ENCODE measurements at places on chromosomes 7 and 10.

DNA sequence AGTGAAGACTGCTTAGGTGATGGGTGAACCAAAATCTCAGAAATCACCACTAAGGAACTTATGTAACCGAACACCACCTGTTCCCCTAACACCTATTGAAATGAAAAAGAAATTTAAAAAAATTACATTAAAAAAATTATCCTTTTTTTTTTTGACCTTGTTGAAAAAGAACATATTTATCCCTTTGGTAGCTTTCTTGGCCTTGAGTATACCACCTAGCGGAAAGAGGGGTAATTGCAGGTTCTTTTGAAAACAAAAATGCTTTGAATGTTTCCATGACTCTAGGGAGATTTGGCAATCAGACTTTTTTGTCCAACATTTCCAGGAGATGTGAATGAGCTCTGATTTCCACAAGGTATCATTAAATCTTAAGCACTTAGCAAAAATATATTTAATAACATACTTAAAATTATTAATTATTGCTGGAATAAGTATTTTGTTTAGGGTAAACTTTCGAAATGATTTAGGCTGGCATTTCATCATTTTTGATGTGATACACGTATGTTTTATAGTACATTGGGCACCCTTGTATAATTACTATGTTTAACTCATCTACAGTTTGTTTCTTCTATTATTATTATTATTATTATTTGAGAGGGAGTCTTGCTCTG, 47.0 kb upstream of the ELMO1 start:
- DNase-seq: peak; percentile 34

DNA sequence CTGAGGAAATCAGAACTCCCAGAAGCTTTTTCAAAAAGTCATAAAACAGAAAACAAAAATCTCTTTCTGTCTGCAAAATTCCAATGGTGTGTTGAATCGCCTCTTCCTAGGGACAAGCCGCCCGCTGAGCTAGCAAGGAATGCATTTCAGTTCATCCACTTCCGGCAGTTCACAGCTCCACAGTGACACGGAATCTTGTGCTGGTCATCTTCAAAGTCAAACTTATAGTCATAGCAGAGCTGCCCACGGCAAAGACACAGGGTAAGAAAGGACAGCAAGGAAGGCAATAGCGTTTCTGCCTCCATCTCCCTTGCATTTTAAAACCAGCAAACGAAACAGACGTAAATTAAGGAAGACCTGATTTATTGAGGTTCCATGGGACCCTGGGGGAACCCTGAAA, 111.2 kb downstream of the GALNT11 start:
- DNase-seq: no peak

GRCh38 chr7:91352091-91352490, 87.9 kb downstream of the FZD1 start:
- DNase-seq: no peak

- no peak for DNase-seq
Observed at GRCh38 chr10:102241444-102242117, at the start of gene PITX3. Gene PITX3, minus strand, starts transcription at chr10:102241512. Its CDS starts 9,432 bp downstream, at chr10:102232080.

DNA sequence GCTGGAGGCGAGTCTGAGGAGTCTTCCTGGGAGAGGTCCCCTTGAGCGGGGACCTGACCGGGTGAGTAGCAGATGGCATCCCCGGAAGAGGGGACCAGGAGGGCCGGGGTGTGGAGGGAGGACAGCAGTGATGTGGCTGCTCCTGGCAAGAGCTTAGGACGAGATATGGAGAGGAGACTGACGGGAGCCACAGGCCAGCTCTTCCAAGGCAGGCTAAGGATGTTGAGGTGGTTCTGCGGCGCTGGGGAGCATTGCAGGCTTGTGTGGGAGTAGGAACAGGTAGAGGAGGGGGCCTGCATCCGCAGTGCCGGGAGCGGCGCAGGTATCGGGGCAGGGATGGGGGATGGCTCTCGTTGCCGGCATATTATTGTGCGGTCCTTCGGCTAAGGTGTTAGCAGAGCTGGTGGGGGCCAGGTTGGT, 76.7 kb upstream of the ANLN start:
- no peak for DNase-seq

DNA sequence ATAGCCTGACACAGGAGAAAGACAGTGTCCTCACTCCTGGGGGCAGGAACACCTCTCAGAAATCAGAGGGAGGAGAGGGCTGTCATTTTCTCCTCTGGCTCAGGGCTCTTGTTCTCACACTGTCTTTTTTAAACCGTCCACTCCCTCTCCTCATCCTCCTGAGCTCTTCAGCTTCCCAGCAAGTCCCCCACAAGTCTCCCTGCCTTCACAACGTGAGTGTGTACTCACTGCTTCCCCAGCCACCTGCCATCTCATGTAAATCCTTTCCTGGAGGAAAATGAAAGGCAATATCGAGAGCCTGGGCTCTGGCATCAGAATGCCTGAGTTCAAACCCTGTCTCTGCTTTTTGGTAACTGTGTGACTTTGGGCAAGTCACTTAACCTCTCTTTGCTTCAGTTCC, 5.7 kb downstream of the LLCFC1 start:
- DNase-seq: no peak

GRCh38 chr10:114967071-114967470, 29.1 kb downstream of the TRUB1 start:
- DNase-seq: no peak

GRCh38 chr7:87833130-87833529, 43.0 kb downstream of the SLC25A40 start:
- no peak for DNase-seq

GRCh38 chr7:154415709-154416399, 363.7 kb downstream of the DPP6 start:
- peak; percentile 15 for DNase-seq

DNA sequence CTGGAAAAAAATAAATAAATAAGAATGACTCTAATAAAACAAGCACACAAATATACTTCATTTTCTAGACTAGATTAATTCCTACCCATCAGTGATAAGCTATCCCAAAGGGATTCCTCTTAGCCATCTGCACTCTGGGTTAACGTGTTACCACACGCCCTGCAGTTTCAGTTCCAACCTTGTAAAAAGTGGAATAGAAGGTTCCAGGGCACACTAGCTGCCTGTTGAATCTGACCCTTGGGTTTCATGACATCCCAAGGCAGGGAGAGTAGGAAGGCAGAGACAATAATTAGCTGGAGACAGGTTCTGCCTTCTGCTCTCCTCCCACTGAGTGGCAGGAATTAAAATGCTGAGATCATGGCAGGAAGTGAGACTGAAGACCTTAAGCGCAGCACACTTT, 33.5 kb downstream of the SLC37A3 start:
- no peak for DNase-seq

- DNase-seq: no peak
Observed at GRCh38 chr7:138316421-138317043, 143.5 kb upstream of the TRIM24 start.

GRCh38 chr7:115033917-115034459, 112.1 kb downstream of the MDFIC start:
- DNase-seq: no peak

DNA sequence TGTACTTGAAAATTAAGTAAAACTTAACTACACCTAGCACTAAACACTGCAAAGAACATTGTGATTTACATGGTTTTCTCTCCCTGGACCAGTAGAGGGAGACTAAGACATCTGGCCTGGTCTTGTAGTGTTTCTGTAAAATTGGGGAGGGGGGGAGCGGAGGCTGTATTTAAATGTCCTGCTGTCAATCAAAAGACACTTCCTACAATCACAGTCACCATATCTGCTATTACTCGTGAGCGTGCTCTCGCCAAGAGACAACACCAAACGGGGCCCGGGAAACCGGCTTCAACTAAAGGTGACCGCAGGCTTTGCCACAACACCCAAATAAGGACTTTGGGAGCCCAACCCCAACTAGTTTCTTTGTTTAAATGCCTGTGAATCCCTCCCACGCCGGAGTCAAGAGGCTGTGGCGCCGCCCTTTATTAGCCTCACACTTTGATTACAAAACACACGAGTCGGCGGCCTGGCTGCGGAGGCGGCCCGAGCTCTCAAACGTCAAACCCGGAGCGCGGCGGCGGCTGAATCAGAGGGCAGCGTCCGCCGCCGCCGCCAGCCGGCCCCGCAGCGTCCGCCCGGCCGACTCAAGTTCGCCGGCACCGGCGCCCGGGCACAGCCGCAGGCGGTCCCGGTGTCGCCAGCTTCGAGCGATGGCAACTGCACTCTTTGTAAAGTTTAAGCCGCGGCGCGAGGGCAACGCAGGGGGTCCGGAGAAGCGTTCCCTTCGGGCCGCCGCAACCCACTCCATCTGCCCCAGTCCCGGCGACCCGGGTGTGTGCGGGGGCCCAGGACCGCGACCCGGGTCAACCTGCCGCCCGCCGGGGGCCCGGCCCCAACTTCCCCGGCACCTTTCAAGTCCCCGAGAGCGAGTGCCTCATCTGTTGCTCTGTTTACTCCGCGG, 1.3 kb downstream of the KDM7A start:
- DNase-seq: peak; percentile 99

GRCh38 chr10:127840884-127841283, 51.9 kb downstream of the CLRN3 start:
- no peak for DNase-seq

- no peak for DNase-seq
Observed at GRCh38 chr7:115635876-115636275, 394.7 kb downstream of the TFEC start.

DNA sequence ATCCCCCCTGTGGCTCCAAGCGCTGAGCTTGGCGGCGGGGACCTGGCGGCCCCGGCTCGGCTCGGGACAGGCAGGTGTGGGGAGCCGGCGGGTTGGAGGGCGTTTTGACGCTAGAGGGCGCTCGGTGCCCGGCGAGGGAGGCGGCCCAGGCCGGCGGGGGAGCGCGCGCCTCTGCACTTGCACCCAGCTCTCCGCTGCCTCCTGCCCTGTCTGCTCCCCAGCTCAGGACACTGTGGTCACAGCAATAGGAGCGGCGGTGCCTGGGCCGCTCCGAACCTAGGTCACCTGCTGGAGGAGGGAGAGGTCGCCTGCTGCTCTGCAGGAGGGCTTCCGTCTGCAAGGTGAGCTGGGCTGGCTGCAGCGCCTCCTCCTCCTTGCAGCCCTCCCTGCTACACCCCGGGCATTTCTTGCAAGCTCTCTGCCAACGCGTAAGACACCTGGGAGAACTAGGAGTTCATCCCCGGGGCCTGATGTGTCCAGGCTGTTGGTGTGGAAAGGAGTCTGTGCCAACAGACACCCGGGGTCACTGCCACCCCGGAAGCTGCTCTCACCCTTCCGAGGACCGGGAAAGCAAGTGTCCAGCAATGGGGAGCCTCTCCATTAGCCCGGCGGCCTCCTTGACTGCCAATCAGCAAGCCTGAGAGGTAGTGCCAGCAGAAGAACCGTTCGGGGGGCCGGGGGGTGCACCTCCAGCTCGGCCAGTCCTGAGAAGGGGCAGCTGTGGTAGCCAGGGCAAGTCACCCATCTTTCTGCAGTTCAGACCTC, 620.4 kb downstream of the GALNT17 start:
- no peak for DNase-seq

DNA sequence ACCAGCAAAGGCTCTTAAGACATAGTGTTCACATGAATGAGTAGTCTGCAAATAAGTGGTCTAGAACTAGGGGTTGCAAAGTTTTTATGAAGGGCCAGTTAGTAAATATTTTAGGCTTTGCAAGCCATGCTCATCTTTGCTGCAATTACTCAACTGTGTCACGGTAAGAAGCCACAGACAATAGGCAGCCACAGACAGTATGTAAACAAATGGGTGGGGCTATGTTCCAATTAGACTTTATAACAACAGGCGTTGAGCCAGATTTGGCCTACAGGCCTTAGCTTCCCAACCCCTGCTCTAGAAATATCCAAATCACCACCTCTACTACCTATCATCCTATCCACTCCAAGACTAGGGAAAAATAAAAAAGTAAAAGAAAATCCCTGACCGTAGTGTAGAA, 9.2 kb downstream of the IKZF5 start:
- DNase-seq: no peak

GRCh38 chr7:68439897-68440296, 1158.4 kb upstream of the AUTS2 start:
- DNase-seq: no peak

GRCh38 chr10:96505150-96506136, 8.3 kb downstream of the TLL2 start:
- DNase-seq: no peak

DNA sequence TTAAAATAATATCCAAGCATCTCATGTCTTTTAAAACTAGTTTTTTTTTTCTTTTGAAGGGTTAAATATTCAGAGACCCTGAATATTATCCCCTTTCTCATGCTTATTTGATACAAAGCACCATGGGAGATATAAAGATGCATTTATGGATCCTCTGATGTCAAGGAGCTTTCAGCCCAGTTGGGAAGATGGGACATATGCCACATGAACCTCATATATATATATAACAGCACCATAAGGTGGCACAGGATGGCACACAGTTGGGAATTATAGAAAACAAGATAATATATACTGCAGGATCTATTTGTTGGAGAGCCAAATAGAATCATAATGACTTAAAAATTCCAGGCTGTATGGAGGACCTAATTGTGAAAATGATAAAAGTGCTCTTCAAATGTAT, 185.4 kb upstream of the IMMP2L start:
- no peak for DNase-seq

- no peak for DNase-seq
Observed at GRCh38 chr10:98258683-98259454, 9.1 kb downstream of the LOXL4 start.

DNA sequence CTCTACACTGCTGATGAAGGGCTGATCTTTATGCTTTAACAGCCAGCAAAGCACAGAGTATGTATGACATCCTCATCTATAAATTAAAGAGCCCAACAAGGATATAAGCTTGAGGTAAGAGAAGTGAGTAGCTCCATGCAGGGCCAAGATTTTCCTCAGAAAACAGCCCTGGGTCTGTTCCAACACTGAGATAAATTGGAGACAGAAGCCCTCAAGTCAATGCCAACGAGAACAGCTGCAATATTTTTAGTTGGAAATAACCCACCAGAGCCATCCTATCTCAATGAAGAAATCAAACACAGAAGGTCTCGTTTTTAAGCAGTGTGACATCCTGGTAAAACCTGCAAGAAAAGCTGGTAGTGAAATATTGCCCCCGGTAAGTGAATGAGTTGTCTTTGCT, 297.0 kb upstream of the AUTS2 start:
- DNase-seq: no peak

DNA sequence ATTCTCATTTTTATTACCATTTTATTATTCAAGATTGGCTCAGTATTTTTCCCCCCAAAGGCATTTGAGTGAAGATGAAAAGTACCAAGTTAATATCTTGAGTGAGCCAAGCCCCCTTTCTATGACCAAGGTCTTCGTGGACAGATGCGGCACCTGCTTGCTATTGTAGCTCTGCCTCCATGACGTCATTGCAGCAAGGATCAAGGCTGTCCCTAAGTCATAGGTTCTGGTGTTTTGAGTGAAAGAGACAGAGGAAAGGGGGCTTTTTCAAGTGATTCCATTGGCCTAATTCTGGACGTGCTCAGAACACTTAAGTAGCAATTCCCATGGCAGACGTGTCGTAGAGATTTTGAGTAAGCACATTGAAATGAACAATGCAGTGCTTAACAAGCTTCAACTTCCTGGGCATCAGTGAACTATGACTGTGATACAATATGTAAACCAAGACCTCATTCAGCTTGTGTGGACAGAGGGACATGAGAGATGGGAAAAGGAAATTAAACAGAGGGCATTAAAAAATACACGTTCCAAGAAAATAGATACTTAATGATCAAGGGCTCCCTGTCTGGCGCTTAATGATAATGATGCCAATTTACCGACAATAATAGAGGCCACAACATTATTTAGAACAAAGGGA, 248.7 kb upstream of the NPVF start:
- DNase-seq: no peak

- DNase-seq: no peak
Observed at GRCh38 chr7:129667116-129667515, 55.6 kb downstream of the NRF1 start.

GRCh38 chr10:33893506-33893905, 559.0 kb upstream of the NRP1 start:
- no peak for DNase-seq

- no peak for DNase-seq
Observed at GRCh38 chr7:129084801-129085551, 30.1 kb upstream of the TNPO3 start.

GRCh38 chr7:95736635-95737034, 35.7 kb upstream of the DYNC1I1 start:
- no peak for DNase-seq

All from RKO (cell line).